ENCODE measurements at places on chromosomes 7 and 10.

GRCh38 chr7:158924956-158925355 is 68.6 kb downstream of the DYNC2I1 start:
- no peak for DNase-seq

DNA sequence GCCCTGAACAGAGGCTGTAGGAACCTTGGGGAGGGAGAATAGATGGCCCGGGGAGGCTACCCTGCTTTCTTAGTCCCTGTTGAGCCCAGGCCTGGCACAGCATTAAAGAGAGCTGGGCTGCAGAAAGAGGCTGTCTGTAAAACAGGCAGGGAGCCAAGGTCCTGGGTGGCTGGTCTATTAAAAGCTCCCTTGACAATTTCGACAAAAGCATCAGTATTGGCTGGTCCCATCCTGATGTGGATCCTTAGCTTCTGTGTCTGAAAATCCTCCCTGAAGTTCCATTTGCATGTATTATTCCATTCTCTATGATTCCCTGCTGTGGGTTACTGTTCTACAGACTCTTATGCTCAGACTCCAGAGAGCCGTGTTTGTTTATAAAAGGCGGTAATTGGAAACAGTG is 158.5 kb downstream of the GALNT17 start:
- DNase-seq: no peak

GRCh38 chr7:139181404-139181803 is 49.6 kb upstream of the UBN2 start:
- no peak for DNase-seq

DNA sequence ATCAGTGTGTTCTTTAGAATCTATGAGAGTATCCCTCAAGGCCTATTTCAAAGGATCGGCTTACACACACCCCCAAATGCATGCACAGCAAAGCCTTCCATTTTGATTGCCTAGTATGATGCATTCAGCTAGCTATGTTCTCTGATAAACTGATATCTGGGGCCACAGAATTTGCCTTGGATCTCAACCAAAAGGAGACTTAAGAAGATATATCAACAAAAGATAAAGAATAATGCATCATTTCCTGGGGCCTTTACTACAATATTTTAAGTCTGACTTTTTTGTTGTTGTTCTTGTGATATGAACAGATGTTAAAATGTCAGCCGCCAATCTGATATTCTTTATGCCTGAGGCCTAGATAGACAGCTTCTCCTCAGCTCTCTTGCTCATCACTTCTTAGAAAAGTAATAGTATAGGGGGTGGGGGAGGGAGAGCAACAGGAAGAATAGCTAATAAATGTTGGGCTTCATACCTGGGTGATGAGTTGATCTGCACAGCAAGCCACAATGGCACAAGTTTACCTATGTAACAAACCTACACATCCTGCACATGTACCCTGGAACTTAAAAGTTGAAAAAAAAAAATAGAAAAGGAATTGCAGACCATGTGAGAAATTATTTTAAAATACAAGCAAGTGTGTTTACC is 792.9 kb upstream of the GHITM start:
- no peak for DNase-seq

GRCh38 chr7:131250331-131250730 is 77.3 kb upstream of the MKLN1 start:
- no peak for DNase-seq

GRCh38 chr7:132255898-132256297 is 320.4 kb downstream of the PLXNA4 start:
- DNase-seq: no peak

- no peak for DNase-seq
Observed at GRCh38 chr7:130409712-130410072, 29.4 kb downstream of the CPA1 start.

GRCh38 chr7:28078036-28078901 is 102.3 kb downstream of the JAZF1 start:
- peak; percentile 59 for DNase-seq

DNA sequence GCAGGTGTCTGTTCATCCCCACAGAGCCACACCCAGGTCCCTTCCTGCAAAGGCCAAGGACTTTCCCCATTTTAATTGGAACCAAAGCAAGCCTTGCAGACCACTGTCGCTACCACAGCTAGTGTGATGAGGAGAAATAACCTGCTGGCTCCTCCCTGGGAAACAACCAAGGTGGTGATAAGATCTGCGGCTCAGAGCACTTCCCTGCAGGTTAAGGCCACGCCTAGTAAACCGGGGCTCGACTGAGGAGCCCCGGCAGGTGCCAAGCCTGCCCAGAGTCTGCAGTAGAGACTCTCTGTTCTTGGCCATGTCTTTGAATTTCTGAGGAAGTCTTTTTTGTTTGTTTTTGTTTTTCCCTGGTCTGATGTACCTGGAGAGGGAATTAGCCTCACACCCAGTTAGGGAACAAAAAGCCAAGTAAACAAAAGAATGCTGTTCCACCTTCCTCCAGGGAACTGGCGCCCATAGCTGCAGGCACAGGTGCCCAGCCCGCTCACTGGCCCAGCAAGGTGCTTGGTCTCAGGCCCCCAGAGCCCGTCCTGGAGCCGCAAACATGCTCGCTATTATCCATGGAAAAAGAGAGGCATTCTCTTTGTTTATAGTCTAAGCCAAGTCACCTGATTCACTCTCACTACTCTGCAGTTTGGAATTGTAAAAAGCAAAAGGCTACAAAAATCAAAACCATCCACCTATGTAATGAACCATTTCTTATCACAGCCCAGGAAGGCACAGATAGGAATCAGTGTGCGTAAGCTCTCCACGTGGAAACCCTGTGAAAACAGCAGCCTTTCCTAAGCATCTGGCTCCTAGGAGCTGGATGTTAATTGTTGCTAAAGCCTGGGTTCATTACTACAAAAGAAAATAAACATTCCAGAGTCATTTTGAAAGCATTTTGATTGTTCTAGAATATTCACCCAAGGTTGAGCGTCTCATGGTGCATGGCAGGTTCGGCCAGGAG is 2.7 kb downstream of the GPR146 start:
- peak; percentile 76 for DNase-seq

DNA sequence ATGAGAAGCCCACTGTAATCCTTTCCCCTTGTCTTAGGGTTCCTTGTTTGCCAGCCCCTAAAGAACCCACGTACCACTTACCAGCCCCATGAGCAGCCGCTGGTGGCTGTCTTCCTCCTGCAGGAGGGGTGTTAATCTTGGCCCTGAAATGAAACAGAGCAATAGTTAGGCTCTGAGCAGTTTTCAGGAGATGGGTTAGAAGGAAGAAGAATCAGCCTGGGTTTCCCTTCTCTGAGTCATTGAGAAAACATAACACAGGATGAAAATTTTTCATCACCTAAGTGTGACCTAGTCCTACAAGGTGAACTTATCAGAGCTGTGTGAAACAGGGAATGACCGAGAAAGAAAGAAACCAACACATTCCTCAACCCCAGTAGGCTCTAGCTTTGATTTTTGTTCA is 90.0 kb downstream of the GSAP start:
- no peak for DNase-seq

GRCh38 chr10:29804025-29804852 is 169.5 kb upstream of the SVIL start:
- no peak for DNase-seq

DNA sequence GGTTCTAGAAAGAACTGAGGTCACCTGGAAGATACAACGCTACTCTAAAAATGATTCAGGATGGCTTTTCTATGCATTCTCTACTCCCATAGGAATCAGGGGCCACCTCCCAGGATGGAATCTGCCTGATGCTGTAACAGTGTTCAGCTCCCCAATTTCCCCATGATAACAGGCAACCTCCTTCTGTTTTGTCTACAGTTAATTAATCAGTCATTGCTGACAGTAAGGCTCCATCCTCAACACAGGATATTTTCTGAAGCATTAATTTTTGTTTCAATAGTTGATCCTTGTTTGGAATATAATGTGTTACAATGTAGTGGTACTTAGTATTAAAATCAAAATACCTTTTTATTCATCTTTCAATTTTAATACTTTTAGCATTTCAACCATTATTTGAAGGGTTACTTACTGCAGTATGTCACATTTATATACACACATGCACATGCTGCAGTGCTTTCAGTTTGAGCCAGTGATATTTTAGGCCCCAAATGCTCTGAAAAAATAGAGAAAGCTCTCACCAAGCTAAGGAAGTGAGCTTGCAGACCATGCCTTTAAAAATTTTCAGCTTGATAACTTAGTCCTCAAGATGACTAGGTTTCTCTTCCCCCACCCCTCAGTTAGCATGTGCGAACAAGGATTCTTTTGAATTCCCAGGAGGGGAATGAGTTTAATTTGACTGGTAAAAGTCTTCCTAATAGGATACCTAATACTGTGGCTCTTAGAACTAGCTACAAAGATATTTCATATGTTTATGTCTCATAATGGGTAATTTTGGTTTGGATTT is 592 bp upstream of the PIK3CG start:
- no peak for DNase-seq

DNA sequence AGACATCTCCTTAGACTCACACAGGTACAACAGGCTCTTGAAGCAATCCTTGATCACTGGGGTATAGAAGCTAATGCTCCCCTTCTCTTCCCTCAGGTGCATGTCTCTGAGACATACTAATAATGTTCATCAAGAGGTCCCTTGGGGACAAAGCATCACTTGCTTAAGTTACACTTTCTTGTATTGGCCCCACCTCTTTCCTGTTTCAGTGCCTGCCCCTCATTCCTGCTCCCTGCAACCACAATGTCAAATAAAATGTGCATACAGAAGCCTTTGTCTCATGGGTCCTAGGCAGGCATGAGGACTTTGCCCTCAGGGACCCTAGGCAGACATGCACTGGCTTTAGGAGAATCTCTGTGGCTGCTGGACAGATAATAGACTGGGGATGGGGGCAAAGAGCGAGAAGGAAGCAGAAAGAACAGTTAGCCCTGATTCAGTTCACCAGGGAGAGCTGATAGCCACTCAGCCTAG is 175.0 kb upstream of the NPY start:
- no peak for DNase-seq

DNA sequence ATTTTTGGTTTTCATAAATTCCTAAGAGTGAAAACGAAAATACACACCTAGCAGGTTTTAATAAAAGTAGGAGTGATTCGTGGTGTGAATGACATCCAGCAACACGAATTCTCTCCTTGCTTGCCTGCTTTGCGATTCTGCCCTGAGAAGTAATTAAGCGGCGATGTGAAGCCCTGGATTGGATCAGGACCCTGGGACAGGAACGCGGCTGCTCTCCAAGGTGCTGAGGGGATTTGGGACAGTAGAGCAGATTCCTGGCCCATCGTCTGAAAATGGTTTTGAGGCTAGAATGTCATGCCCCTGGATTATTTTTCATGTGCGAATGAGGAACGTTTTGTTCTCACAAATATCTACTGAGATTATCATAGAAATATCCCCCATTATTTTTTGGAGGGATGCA is 7.8 kb downstream of the NPS start:
- peak; percentile 30 for DNase-seq

DNA sequence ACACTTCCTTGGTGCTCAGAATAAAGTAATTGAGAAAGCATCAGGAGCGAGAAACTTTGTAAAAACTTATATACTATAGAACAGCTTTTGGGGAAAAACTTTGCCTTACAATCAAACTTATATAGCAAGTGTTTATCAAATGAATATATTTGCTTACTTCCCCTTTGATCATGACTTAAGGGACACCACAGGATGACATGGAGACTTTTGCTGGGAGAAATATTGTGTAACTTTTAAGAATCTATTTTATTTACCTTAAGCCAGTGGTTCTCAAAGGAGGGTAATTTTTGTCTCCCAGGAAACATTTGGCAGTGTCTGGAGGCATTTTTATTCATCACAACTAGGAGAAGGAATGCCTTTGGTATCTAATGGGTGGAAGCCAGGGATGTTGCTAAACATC is 173.8 kb upstream of the HABP2 start:
- DNase-seq: no peak

DNA sequence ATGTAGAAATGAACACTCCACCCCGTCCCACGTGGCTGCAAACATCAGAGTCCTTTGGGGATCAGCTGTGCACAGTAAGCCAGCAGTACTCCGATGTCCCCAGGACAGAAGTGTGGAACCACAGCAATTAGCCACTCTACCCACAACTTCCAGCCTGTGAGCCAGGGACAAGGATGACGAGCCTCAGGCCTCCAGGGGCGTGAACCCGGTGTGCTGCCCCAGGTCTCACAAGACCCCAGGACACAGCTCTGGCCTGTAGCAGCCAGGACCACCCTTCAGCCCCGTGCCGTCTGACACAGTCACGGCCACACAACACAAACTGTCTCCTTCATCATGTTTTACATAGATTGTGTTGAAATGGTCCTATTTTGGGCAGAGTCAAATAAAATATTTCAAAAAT is 113.0 kb upstream of the DIP2C start:
- peak; percentile 17 for DNase-seq

- DNase-seq: no peak
Observed at GRCh38 chr10:38157270-38157685, 63.1 kb downstream of the ZNF37A start.

DNA sequence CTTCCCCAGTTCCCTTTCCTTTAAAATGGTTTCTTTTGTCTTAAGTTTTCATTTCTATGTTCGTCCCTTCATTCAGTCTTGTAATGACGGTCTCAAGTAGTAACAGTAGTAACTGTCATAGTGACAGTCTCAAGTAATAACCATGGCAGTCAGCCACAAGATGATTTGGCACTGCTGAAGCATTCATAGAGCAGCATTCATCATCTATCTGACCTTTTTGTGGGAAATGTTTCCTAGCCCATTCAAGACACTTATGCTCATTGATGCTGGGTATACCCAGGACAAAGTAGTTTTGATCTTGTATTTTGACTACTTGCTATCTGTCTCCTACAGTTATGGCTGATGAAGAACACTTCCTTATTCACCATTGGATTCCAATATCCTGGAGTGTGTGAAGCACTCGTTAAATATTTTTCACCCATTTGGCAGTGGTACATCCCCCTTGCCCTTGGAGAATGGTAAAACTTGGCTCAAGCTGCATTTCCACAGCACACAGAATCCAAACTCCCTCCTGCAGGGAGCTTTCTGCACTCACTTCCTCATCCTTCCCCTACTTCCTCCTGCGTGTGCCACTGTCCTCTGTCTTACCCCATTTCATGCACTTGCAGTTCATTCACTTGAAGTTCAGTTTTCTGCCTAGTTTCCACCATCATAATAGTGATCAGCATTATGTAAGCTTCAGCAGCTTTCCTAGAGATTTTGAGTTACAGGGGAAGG is 19.0 kb downstream of the GIMAP4 start:
- DNase-seq: no peak

DNA sequence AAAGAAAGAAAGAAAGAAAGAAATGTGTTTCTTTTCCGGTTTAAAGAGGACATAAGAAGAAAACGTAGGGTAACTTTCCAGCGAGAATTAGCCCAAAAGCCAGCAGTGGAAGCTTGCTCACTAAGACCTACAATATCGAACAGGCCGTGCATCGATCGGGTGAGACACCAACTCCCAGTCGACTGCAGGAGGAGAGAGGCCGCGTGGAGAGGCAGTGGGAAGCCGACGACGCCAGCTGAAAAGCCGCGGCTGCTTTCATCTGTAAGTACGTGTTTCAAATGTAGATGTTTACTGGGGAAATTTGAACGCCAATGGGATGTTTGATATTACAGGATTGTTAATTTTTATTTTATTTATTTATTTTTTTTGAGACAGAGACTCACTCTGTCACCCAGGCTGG is 28.6 kb upstream of the GIMAP8 start:
- DNase-seq: peak; percentile 1

Data from activated naive CD4-positive, alpha-beta T cell treated with anti-CD3 and anti-CD28 coated beads, Interleukin-2, amount 10 ng/mL, durations not matched to agents 7 days and 5 days (primary cell).